ENCODE measurements at places on chromosomes 7 and 10. TPM values are rescaled to one million over a fixed set of nuclear protein-coding genes. Genes with fewer than 3 reads are reported as not detected.

The SPDYE8 gene
- total RNA-seq: not detected

The TMEM209 gene
- total RNA-seq: 9.2 TPM

The C10orf67 gene
- total RNA-seq: not detected

The PBLD gene
- total RNA-seq: 5.2 TPM

The NKX1-2 gene
- not detected for total RNA-seq

The ZNF503 gene
- total RNA-seq: 12.4 TPM

The NPFFR1 gene
- total RNA-seq: not detected

The PNLIP gene
- total RNA-seq: not detected

The PNLIPRP2 gene
- total RNA-seq: not detected

The SAP25 gene
- total RNA-seq: 0.29 TPM

The CPN1 gene
- total RNA-seq: not detected

The HOXA4 gene
- 6.8 TPM for total RNA-seq

The ZNF488 gene
- not detected for total RNA-seq

The KLLN gene
- 0.18 TPM for total RNA-seq
